ENCODE measurements at places on chromosomes 1 and 21.

GRCh38 chr1:74486036-74486435 lies 26.4 kb downstream of the LRRC53 start:
- no peak for DNase-seq
- no peaks in the 10 kb centered on the region for H3K4me1 ChIP-seq
- no peaks in the 10 kb centered on the region for H3K27me3 ChIP-seq

DNA sequence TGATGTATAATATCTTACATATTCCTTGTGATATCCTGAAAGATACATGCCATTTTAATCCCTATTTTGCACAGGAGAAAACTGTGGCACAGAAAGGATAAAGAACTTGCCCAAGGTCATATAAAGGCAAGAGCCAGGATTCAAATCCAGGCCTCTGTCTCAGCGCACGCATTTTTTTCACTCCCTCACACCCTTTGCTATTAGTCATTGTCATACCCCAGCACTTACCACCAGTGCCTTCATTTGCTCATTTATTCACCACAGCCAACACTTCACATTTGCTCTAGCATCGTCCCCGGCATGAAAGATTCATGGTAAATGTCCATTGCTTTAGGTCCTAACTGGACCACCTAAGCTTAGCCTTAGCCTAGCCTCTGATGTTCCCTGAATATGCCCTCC lies 14.2 kb downstream of the ALX3 start:
- no peak overlapping the region for H3K27ac ChIP-seq
- H3K36me3 ChIP-seq: peaks cover 35% of the 10 kb centered on the region
- no peaks in the 10 kb centered on the region for H3K4me1 ChIP-seq
- no peak for DNase-seq

DNA sequence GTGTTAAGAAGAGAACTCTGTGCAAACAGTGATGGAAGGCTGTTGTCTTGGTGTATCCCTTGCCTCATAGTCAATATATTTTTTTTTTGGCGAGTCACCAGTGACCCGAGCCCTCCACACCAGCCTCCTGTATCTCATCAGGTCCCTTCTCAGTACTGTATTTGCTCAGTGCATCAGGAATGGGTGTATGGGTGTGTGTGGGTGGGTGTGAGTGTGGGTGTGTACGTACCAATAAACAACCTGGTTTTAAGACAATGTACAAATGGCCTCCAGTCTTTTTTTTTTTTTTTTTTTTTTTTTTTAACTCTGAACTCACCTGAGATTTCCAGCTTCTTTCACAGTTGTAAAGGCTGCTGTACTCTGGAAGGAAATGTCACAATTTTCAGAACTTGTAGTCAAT lies 7.3 kb downstream of the MYOG start:
- H3K36me3 ChIP-seq: peaks cover 6% of the 10 kb centered on the region
- H3K4me1 ChIP-seq: peaks cover 2% of the 10 kb centered on the region
- DNase-seq: no peak
- H3K27ac ChIP-seq: no peak overlapping the region
- H3K27me3 ChIP-seq: peaks cover 17% of the 10 kb centered on the region

DNA sequence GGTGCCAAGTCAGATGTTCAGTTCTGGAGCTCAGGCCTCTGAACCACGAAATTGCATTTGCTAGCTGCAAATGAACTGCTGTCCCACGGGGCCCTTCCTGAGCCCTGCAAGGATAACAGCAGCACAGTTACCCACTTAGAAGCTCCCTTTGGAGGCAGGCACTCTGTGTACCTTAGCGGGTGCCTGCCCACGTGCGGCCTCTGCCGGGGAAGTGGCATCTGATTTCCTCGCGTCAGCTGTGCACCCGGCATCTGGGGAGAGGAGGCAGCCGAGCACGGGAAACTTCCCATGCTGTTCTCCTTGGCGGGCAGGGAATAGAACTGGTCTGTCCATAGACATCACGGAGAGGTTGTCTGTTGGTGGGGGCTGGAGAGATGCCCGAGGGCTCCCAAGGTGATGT lies 148.0 kb upstream of the C1orf174 start:
- H3K27me3 ChIP-seq: no peaks in the 10 kb centered on the region
- DNase-seq: no peak
- H3K4me1 ChIP-seq: no peaks in the 10 kb centered on the region
- H3K36me3 ChIP-seq: no peaks in the 10 kb centered on the region
- H3K4me3 ChIP-seq: no peak overlapping the region
- H3K27ac ChIP-seq: no peak overlapping the region

GRCh38 chr1:89602871-89603404 lies 30.0 kb upstream of the LRRC8C start:
- no peak for DNase-seq
- H3K36me3 ChIP-seq: peaks cover 6% of the 10 kb centered on the region
- peak overlapping the region; percentile 99 for H3K27ac ChIP-seq
- H3K27me3 ChIP-seq: no peaks in the 10 kb centered on the region
- H3K4me3 ChIP-seq: peak overlapping the region; percentile 64

GRCh38 chr1:29668551-29669157 lies 432.3 kb downstream of the PTPRU start:
- H3K27ac ChIP-seq: no peak overlapping the region
- H3K27me3 ChIP-seq: peaks cover 17% of the 10 kb centered on the region
- no peaks in the 10 kb centered on the region for H3K36me3 ChIP-seq
- H3K4me3 ChIP-seq: no peak overlapping the region

GRCh38 chr1:28395181-28395580 lies 25.6 kb downstream of the PHACTR4 start:
- no peak overlapping the region for H3K27ac ChIP-seq
- DNase-seq: no peak
- H3K4me1 ChIP-seq: peaks cover 2% of the 10 kb centered on the region
- no peaks in the 10 kb centered on the region for H3K27me3 ChIP-seq
- no peaks in the 10 kb centered on the region for H3K36me3 ChIP-seq
- no peak overlapping the region for H3K4me3 ChIP-seq

DNA sequence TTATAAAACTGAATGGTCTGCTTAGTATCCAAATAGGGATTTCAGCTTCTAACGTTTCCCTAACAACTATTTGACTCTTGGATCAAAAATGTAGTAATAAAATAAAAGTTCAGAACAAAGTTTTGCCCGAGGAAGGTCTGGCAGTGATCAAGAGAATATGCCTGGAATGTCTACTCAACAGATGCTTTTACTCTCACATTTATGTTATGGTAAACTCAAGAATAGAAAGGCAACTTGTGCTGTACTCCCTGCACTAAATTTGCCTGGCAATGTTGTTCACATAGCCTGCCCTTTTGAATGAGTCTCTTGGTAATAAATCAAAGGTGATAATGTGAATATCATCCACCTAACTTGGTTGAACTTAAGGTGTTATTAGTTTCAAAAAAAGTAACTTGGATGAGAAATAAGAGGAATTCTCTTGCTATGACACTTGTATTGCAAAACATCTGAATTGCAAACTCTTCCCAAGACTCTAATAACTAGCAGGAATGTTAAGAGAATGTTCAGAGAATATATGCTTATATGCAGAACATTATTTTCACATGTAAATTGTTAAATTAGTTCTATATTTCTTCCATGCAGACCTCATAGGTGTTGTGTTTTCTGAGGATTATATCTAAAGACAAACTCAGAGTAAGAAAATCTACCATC lies 215.8 kb downstream of the COL24A1 start:
- no peak overlapping the region for H3K27ac ChIP-seq
- H3K4me3 ChIP-seq: no peak overlapping the region
- H3K27me3 ChIP-seq: no peaks in the 10 kb centered on the region
- no peaks in the 10 kb centered on the region for H3K4me1 ChIP-seq

DNA sequence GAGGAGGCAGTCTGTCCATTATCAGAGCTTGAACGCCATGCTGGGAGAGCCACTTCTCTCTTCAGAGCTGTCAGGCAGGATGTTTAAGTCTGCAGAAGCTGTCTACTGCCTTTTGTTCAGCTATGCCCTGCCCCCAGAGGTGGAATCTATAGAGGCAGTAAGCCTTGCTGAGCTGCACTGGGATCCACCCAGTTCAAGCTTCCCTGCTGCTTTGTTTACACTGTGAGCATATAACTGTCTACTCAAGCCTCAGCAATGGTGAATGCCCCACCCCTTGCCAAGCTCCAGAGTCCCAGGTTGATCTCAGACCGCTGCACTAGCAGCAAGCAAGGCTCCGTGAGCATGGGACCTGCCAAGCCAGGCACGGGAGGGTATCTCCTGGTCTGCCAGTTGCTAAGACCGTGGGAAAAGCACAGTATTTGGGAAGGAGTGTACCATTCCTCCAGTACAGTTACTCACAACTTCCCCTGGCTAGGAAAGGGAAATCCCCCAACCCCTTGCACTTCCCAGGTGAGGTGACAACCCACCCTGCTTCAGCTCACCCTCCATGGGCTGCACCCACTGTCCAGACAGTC lies 32.5 kb downstream of the RGS13 start:
- no peak for DNase-seq
- no peak overlapping the region for H3K27ac ChIP-seq
- no peaks in the 10 kb centered on the region for H3K36me3 ChIP-seq
- no peaks in the 10 kb centered on the region for H3K4me1 ChIP-seq
- H3K27me3 ChIP-seq: no peaks in the 10 kb centered on the region

GRCh38 chr1:37277366-37277765 lies 197.0 kb upstream of the ZC3H12A start:
- H3K36me3 ChIP-seq: no peaks in the 10 kb centered on the region
- no peak overlapping the region for H3K4me3 ChIP-seq
- DNase-seq: no peak
- no peaks in the 10 kb centered on the region for H3K4me1 ChIP-seq

DNA sequence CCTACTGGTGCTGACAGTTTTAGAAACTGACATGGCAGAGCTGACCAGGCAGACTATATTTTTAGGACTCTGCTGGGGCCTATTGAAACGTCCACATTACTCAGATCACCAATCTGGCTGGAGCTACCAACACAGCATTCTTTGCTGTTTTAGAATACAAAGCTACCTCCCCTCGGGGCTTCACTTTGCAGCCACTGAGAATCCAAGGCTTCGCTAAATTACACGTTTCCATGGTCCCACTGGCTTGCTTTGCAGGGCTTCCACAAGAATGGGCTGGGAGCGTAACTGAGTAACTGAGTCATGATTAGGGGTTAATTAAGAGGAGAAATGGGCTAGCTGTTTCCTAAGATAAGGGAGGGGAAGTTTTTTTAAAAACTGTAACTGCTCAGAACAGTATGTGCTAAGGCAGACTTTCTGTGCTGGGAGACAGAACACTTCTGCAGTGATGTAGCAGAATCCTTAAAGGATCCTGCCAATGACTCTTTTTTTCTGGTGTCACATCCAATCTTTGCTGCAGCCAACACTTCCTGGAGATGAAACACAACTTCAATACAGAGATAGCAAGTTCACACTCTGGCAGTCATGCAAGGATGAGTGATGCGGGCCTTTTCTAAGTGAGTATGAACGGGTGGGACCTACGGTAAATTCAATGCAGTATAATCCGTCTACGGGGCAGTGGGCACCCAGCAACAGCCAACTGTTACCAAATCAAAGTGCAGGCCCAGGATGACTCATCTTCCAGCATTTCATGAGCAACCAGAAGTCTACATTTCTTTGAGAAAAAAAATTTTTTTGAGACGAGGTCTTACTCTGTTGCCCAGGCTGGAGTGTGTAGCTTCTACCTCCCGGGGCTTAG lies 21.5 kb downstream of the NDUFS5 start:
- no peak for DNase-seq
- no peaks in the 10 kb centered on the region for H3K27me3 ChIP-seq
- H3K27ac ChIP-seq: no peak overlapping the region
- no peak overlapping the region for H3K4me3 ChIP-seq
- peaks cover 3% of the 10 kb centered on the region for H3K4me1 ChIP-seq
- H3K36me3 ChIP-seq: peaks cover 5% of the 10 kb centered on the region

GRCh38 chr1:91597215-91597614 lies 96.6 kb downstream of the CDC7 start:
- no peak overlapping the region for H3K27ac ChIP-seq
- H3K4me1 ChIP-seq: peaks cover 31% of the 10 kb centered on the region
- H3K27me3 ChIP-seq: no peaks in the 10 kb centered on the region

GRCh38 chr1:9465640-9466039 lies 73.6 kb upstream of the SLC25A33 start:
- no peaks in the 10 kb centered on the region for H3K36me3 ChIP-seq
- H3K4me3 ChIP-seq: no peak overlapping the region
- H3K27ac ChIP-seq: no peak overlapping the region
- DNase-seq: no peak
- H3K27me3 ChIP-seq: peaks cover 21% of the 10 kb centered on the region

DNA sequence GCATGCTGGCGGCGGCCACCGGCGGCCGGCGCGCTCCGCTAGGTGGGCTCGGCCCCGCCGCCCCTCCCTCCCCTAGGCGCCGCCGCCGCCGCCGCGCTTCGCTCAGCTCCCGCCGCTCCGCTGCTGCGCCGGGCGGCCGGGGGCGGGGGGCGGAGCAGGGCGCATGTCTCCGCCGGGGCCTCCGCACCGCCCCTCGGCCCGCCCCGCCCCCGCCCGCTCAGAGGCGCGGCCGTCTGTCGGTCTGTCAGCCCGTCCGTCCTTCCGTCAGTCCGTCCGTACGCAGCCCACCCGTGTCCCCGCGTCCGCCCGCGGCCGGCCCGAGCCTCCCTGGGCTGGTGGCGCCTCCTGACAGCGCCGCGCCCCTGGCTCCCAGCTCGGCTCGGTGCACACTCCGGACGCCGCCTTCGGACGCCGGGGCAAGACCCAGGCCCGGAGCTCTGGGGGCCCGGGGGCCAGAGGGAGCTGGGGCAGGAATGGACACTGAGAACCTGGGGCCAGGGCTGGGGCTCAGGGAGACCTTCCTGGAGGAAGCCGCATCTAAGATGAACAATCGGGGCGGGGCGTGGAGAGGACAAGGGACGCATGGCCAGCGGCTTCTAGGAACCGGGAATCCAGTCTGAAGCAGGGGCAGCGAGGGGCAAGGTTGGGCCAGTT lies at the start of gene GPR153:
Gene GPR153, minus strand, starts transcription at position 138 of the 654 bp plus-strand sequence. CDS start 6,193 bp downstream, outside the sequence.
- no peaks in the 10 kb centered on the region for H3K4me1 ChIP-seq
- H3K36me3 ChIP-seq: no peaks in the 10 kb centered on the region
- H3K4me3 ChIP-seq: peak within 1 kb of the TSS; percentile 63
- DNase-seq: peak; percentile 60

GRCh38 chr21:30444204-30444603 lies 4.1 kb downstream of the KRTAP15-1 start:
- H3K36me3 ChIP-seq: no peaks in the 10 kb centered on the region
- peaks cover 5% of the 10 kb centered on the region for H3K4me1 ChIP-seq
- no peak overlapping the region for H3K4me3 ChIP-seq
- no peaks in the 10 kb centered on the region for H3K27me3 ChIP-seq
- DNase-seq: no peak
- no peak overlapping the region for H3K27ac ChIP-seq

- peaks cover 2% of the 10 kb centered on the region for H3K4me1 ChIP-seq
- H3K27me3 ChIP-seq: peaks cover 11% of the 10 kb centered on the region
- DNase-seq: no peak
- H3K36me3 ChIP-seq: no peaks in the 10 kb centered on the region
These were observed 10.7 kb downstream of the DRAXIN start for GRCh38 chr1:11701981-11702803.

GRCh38 chr1:30511991-30512913 lies 211.1 kb downstream of the MATN1 start:
- H3K36me3 ChIP-seq: no peaks in the 10 kb centered on the region
- no peaks in the 10 kb centered on the region for H3K4me1 ChIP-seq
- H3K27ac ChIP-seq: no peak overlapping the region
- H3K27me3 ChIP-seq: no peaks in the 10 kb centered on the region

GRCh38 chr1:45329445-45329844 lies 2.8 kb downstream of the HPDL start:
- H3K27ac ChIP-seq: peak overlapping the region; percentile 21
- peaks cover 4% of the 10 kb centered on the region for H3K27me3 ChIP-seq
- H3K36me3 ChIP-seq: peaks cover 19% of the 10 kb centered on the region
- no peak for DNase-seq
